ENCODE measurements at places on chromosomes 6 and 20.

DNA sequence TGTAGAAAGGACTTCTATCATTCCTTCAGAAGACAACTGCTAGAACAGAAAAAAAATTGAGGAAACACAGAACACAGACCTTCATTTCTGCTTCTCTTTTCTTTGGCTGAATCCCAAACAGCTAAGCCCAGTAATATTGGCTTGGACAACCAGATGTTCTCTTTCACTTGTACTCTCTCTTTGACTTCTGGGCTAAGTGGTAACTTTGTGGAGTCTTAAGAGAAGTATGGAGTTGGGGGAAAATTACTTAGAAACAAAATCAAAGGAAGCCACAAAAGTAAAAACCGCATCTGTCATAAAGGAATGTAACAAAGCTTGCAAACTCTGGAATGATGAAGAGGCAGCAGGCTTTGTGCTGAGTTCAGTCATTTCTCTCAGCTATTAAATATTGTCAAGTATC, 587.5 kb downstream of the CBLN4 start:
- no peak for DNase-seq

GRCh38 chr6:143099647-143100046, 39.0 kb downstream of the AIG1 start:
- DNase-seq, result no peak

GRCh38 chr6:134663800-134664535, 285.9 kb downstream of the ALDH8A1 start:
- no peak for DNase-seq

DNA sequence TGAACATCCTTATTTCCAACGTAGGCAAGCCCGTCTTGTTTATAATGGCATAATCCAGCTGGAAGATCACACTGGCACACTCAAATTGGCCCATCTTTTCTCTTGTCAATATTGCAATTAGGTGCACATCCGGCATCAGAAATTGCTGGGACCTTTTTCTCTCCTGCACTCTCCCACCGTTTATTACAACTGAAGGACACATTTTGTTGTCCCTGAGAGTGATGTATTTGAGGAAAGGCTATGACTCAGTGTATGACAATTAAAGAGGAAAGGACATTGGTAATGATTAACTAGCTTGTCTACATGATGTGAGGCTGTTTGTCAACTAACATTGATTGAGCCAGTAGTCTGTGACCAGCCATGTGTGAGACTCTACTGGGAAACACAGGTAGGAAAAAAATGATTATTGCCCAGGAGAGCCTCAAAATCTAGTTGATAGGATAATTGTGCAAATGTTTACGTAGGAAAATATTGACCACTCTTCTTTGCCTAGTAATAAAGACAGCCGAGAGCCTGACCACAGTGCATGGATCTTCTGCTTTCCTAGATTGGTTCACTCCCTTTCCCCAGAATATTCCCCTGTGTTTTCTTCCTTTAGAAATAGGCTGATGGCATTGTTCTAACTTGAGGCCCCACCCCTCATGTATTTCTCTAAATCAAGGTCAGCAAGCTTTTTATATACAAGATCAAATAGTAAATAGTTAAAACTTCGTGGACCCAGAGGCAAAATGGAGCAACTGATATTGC, 230.0 kb upstream of the BTBD3 start:
- DNase-seq, result no peak

DNA sequence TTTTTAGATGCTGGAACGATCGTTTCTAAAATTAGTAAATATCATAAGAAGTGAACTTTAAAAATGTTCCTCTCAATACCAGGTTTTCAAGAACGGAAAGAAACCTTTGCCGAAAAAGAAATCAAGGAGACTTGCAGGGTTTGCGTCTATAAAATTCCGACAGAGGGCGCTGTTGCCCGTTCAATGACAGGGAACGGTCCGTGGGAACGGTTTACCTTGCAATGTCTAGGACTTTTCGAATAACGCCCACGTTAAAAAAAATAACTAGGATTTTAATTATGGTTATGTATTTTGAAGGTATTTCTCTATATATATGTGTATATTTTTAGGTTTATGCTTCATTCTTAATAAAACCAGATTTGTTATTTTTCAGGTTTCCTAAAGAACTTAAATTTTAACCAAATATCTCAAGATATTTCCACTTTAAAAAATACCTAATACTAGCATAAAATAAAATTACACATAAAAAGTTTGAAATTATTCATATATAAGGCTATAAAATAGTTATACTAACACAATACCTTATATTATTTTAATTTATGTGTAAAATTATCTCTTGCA, 2.5 kb upstream of the TFAP2B start:
- peak; percentile 67 for DNase-seq

GRCh38 chr6:27295301-27296079, 16.6 kb downstream of the POM121L2 start:
- no peak for DNase-seq

- DNase-seq, result no peak
These were observed 168.5 kb downstream of the SCP2D1 start for GRCh38 chr20:18981962-18982539.

- DNase-seq, result no peak
These were observed 55.0 kb downstream of the COL12A1 start for GRCh38 chr6:75150685-75151412.

GRCh38 chr6:27743787-27744186, 168.4 kb downstream of the OR2B2 start:
- no peak for DNase-seq

- DNase-seq, result no peak
These were observed 26.8 kb upstream of the UBE2J1 start for GRCh38 chr6:89379281-89379680.

- DNase-seq, result no peak
These were observed 891 bp downstream of the RIPPLY2 start for GRCh38 chr6:83854001-83854501.

GRCh38 chr6:150685860-150686259, 86.2 kb downstream of the PLEKHG1 start:
- no peak for DNase-seq

DNA sequence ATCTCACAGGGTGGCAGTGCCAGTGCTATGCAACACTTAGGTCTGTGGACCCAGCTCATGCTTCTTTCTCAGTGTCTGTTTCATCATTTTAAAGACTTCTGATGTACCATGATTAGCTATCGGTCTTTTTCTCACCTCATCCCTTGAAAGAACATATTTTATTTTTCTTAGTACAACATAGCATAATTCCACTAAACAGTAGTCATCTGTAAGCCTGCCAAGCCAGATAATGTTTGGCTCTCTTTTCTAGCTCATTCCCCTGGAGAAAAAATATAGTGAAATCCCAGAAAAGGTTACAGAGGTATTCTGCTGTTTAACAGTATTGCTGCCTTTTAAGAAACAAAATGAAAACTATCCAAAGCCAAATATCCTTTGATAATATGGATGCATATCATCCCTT, 177.0 kb upstream of the MMS22L start:
- no peak for DNase-seq

- no peak for DNase-seq
These were observed 185.3 kb downstream of the PKHD1 start for GRCh38 chr6:51901766-51902764.

DNA sequence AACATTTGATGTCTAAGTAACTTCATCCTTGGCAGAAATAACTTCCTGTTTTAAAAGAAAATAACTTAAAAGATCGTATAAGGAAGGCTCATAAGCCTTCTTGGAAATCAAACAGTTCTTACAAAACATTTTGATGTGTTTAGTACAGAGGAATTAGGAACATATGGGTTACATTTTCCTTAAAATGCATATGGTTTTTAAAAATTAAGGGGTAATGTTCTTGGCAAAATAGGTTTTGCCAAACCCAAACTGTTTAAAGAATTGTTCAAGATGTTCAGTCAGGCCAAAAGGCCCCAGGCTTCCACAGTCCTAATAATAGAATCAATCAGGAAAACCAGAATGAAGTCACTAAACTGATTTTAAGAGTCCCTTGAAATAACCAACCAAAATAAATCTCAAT, 142.7 kb upstream of the SLC35B3 start:
- no peak for DNase-seq

DNA sequence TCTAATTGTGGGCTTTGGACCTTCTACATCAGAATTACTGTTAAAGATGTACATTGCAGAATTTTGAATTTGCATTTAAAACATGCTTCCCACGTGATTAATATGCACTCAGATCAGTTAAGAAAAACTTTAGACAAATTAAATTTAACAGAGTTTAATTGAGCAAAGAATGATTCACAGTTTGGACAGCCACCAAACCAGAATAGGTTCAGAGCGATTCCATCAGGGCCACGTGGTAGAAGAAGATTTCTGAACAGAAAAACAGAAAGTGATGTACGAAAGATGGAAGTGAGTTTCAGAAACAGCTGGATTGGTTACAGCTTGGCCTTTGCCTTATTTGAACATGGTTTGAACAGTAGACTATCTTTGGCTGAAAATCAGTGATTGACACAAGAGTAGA, 704.2 kb upstream of the MAP3K7 start:
- DNase-seq, result no peak

DNA sequence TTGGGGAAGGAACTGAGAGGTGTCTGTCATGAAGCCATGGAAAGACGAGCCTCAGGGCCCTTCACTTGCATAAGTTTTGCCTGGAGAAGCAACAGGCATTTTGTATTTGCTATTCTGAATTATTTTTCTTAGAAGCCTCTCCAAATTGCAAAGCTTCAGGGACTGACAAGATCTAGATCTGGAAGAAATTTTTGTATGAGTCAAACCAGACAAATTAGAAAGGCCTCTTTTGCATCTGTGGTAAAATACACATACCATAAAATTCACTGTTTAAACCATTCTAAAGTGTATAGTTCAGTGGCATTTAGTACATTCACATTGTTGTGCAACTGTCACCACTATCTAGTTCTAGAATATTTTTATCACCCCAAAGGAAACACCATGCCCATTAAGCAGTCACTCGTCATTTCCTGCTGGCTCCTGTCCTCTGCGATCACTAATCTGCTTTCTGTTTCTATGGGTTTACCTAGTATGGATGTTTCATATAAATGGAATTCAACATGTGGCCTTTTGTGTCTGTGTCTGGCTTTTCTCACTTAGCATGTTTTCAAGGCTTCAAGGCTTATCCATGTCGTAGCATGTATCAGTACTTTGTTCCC, 269.1 kb downstream of the PHF3 start:
- no peak for DNase-seq

DNA sequence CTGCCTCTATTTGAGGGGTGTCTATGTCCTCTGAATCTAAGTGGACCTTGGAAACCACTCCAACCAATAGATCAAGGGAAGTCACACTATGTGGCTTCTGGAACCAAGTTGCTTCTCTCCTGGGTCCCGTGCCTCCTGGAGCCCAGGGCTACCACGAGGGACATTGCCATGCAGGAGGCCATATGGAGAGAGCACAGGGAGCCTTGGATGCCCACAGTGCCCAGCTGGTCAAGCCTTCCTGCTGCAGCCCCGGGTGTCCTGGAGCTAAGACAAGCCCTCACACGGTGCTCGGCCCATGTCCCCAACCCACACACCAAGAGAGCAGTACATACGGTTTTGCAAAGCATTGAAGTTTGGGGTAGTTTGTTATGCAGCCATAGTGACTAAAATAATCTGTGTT, 231.6 kb downstream of the SYNDIG1 start:
- DNase-seq, result no peak

DNA sequence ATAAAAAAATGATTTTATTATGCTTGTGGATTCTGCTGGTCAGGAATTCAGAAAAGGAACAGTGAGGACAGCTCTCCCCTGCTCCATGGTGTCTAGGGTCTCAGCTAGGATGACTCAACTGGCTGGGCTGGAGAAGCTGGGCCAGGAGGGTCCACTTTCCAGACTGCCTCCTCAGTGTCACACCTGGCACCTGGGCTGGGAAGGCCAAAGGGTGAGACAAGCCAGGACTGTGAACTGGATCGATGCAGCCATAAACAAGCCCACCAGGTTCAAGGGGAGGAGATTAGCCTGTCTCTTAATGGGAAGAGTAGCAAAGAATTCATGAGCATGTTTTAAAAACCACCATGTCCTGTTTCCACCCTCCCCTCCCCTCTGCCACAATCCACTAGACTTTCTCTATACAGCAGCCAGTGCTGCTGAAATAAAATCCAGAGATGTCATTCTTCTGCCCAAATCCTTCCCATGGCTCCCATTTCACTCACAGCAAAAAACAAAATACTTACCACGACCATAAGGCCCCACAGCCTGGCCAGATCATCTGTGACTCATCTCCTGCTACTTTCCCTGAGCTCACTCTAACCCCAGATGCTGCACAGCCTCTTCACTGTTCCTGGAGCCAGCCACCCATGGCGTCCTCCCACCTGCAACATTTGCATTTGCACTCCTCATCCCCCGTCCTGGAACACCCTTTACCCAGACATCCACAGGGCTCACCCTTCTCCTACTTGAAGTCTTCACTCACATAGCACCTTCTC, 13.8 kb downstream of the SPTLC3 start:
- DNase-seq, result peak; percentile 71

DNA sequence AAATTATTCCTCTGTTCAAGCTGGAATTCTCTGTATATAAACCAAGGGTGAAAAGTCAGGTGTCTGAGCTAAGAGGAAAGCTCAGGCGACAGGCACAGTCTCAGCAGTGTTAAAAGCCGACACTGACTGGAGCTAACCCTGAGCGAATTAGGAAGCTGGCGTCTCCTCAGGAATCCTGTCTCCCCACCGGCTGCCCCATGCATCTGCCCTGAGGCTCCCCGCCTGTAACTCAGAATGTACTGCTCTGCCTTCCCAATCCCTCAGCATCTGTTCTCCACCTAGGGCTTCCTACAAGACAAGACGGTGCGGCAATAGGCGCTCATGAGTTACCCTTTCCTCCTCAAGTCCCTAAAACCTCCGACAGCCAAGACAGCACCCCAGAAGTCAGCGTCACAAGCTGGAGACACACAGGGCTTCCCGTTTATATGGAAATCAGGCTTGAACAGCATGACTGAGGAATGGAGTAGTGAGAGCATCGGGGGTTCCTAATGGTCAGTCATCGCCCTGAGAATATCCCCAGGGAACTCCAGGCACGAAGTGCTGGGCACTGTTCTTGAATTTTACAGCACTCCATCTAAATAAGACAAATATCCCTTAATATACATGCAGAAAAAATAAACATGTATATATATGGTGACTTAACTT, 33.5 kb downstream of the WDR27 start:
- no peak for DNase-seq

- DNase-seq, result no peak
These were observed 84.2 kb upstream of the MARCKS start for GRCh38 chr6:113772961-113773360.

- DNase-seq, result no peak
These were observed 664.8 kb upstream of the MMS22L start for GRCh38 chr6:97947841-97948240.

DNA sequence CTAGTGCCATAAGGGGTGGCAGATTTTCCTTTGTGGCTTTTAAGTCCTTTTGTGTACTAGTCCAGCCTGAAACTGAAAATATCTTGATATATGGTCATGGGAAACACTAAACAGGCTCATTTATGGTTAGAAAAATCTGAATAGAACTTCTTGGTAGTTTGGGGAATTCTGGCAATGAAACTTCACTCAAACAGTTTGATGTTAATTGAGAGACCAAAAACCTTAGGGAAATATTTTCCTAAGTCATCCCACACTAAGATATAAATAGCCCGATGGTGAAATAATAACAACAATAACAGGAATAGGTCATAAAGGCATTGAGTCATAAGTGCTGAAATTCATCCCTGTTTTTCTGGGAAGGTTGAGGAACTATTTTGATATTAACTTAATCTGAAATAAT, 146.2 kb upstream of the SMLR1 start:
- DNase-seq, result no peak

- DNase-seq, result no peak
These were observed 448.6 kb downstream of the GJA1 start for GRCh38 chr6:121884091-121884490.

- no peak for DNase-seq
These were observed 53.7 kb upstream of the TMX4 start for GRCh38 chr20:8073024-8073832.

- no peak for DNase-seq
These were observed 36.5 kb downstream of the CDH26 start for GRCh38 chr20:59994697-59995122.

- DNase-seq, result no peak
These were observed 17.8 kb downstream of the NCOA7 start for GRCh38 chr6:125808591-125808990.

Data from putamen (tissue), 1 donor.